Colonic mucosa (tissue), 4 donors: ENCODE measurements at places on chromosomes 4 and X.

DNA sequence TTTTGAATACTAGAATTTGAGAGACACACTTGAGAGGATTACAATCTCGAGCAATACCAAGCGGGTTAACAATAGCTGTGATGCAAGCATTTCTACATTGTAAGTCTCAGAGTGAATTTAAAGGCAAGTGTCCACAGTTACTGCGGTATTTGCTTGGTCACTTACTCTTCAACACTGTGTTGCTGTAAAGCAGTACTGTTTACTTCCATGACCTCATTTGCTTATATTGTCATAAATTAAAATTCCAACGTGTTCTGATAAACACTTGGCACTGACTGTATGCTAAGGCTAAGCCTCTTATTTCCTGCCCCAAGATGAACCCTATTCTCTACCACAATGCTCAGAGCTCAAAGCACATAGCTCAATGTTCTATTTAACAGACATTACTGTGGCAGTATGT, 11.1 kb downstream of the EXOC1L start:
- DNase-seq: no peak

- DNase-seq: peak; percentile 85
Measured at GRCh38 chr4:69823481-69824186, 36.3 kb downstream of the SULT1E1 start.

DNA sequence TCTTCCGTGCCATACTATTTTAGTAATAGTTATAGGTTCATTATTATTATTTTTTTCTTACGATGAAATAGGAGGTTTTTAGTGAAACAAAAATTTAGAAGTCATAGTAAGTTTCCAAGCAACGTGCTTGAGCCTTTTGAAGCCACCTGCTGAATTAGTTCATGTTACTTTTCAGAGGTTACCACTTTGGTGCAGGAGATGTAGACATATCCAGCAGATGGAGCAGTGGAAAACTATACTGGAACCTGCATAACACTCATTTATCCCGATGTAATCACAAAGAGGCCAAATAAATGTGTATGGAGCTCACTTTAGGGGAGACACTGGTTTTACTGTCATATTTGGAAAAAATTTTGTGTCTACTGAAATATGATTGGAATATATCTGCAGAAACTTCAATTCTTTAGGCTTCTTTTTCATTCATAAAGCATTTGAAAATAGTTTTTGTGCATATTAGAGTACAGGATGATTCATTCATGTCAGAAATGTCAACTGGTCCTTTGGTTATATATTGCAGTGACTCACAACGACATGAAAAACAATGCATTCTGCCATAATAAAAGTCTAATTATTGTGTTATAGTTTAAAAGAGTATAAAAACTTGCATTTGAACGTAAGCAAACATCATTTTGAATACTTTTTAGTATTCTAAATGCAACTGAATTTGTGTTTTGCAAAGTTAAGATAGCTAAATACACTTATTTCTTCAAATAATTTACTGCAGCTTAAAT, 2182.9 kb upstream of the TENM3 start:
- no peak for DNase-seq

GRCh38 chr4:34619531-34620162, 1624.7 kb downstream of the ARAP2 start:
- DNase-seq: no peak

DNA sequence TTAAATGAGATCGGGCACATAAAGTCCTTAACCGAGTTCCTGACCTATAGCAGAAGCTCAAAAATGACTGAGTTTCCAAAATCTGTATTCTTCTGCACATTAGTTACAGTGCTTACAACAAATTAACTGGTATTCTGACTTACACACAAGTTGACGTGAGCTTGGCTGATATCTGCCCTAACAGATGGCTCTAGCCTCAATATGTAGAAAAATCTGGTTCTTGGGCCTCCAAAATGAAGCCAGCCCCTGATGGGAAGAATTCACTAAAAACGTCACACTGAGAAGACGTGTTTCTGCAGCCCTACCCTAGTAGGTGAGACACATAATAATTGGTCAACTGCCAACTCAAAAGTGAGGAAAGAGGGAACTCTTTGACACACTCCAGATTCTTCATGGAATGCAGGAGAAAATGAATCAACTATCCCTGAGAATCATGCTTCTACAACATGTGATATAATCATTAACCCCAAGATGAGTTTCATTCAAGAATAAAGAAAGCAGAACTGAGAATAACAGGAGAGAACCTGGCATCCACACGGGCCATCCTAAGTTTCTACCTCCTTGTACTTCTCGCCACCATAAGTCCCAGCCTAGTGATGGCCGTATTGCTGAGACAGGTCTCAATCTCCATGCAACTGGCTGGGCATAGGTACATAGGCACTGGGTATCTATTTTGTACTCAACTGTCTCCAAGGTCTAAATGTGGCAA, 8.2 kb downstream of the STX18 start:
- DNase-seq: no peak

- DNase-seq: no peak
Measured at GRCh38 chr4:103484521-103484920, 235.3 kb downstream of the TACR3 start.

- DNase-seq: no peak
Measured at GRCh38 chr4:77147079-77147782, 9.8 kb upstream of the CCNG2 start.

GRCh38 chr4:181528570-181529184, 714.5 kb upstream of the TENM3 start:
- DNase-seq: peak; percentile 81

DNA sequence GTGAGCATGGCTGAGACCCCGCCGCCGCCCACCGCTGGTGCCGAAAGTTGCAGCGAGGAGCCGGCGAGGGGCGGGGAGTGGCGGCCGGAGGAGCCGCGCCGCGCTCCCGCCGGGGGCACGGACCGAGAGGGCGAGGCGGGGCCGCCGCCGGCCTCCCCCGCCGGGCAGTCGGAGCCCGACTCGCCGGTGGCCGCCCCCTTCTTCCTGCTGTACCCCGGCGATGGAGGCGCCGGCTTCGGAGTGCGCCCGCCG, 16.5 kb downstream of the UTP3 start:
- DNase-seq: no peak

DNA sequence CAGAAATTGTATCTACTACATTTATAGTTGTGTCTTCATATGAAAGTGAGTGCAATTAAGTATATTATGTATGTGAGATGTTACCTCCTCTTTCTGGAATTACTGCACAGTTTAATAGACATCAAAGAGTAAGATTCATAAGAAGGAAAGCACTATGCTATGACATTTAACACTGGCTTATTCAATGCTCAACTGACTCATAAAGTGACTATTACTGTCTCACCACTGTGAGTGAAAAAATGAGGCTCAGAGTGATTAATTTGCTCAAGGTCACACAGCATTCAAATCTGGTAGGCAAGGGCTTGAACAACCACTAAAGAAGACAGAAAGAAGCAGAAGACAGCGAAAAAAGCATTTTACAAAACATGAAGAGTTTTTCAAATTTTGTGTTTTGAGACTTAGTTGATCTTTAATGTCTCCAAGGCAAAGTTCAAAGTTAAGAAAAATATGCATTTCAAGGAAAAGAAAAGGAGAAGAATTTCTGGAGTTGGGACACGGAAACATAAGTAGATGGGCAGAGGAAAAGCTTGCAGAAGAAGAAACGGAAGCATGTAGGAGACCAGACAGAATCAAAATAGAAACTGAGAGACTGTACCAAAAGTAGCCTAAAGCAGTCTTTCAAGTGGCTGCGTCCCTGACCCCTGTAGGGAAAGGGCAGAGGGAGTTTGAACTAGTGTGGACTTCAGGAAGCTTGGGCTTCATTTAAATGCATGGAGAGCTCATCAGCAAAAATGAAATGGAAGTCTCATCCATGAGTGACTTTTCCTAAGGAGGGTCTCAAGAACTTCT, 66.3 kb downstream of the KCNIP4 start:
- DNase-seq: no peak

- no peak for DNase-seq
Measured at GRCh38 chr4:14222377-14223029, 595.0 kb upstream of the BOD1L1 start.

GRCh38 chr4:122508083-122508482, 51.6 kb upstream of the IL2 start:
- DNase-seq: no peak

- DNase-seq: peak; percentile 23
Measured at GRCh38 chr4:55758570-55758969, 61.0 kb upstream of the EXOC1L start.

GRCh38 chrX:132017431-132018185, 5.5 kb upstream of the STK26 start:
- DNase-seq: no peak

GRCh38 chrX:150155436-150156035, 207.6 kb upstream of the MAMLD1 start:
- DNase-seq: peak; percentile 28

DNA sequence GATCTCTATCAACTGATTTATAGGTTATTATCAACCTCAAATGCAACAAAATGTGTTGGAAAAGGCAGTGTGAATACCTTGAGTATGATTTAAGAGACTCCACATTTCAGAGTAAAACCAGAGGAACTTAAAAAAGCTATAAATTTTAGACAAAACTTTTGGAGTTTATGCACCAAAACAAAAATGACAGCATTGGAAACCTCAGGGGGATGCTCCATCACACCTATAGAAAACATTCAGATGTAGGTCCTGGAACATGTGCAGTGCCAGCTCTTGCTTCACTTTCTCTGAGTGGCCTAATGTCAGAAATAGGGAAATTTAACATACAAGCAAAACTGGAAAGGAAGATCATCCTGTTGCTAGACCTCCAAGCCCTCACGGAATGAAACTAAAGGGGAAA, 5.8 kb upstream of the VEGFC start:
- no peak for DNase-seq

DNA sequence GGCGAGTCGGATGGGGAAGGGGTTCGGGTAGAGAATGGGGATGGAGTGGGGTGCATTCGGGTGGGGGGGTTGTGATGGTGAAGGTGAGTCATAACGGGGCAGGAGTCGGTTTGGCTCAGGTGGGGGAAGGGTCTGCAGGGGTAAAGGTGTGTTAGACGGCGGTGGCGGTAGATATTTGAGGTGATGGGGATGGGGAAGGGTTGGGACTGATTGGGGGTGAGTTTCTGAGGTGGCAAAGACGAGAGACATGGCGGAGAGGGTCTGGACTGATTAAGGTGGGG, 738 bp downstream of the SYP start:
- DNase-seq: no peak

DNA sequence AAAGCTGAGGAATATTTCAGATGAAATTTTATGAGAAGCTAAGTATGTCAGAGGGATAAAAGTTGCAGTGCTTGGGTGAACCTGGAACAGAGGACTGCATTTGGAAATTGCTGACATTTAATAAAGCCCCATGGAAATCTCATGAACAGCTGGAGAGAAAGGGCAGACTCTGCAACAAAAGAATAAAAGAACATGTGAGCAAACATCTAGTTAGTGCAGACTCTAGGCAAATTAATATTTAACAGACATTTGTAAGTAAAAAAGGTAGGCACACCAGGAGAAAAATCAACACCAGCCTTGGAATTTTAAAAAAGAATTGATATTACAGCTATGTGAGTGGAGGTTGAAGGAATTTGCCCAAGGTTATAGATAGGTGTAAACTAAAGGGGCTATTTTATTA, 114.6 kb upstream of the PUDP start:
- DNase-seq: no peak

DNA sequence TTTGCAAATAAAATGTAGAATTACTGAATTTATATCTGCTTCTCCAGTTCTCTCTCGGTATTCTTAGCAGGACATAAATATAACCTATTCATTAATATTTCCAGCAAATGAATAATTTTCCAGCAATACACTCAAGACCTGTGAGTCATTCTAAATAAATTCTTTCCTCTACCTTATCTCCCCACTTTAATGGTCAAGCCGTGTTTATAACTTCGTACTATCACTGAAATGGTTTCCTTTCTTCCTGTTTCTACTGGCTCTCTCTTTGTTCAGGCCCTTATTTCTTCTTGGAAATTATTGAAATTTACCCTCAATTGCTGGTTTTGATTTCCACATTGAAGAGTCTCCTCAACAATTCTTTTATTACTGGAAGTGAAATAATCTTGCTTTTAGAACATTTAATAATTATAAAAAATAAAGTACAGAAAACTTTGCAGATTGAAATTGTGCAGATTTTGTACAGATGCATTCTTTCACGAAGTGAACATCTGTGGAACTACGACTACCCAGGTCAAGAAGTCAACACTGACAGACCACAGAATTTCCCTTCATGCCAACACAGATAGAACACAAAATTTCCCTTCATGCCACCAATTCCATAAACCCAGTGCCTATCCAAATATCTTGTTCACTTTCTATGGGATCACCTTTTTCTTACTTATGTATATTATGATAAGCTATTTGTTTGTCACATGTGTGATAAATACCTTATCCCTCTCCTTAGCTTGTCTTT, 205.7 kb downstream of the FAT4 start:
- no peak for DNase-seq

DNA sequence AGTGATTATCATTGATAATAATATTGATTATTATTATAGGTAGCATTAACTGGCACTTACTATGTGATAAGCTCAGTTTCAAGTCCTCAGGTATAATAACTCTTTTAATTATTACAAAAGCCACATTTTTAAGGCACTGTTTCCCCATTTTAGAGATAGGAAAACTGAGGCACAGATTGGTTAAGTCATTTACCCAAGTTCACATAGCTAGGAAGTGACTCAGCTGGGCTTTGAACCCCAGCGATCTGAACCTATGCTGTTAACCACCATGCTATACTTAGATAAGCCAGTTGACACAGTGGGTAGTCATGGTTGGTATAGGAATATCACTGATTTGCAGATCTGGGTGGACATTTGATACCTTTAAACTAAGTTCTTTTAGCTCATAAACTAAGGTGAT, 110.4 kb downstream of the FRAS1 start:
- no peak for DNase-seq

- no peak for DNase-seq
Measured at GRCh38 chr4:24978291-24979075, 52.3 kb downstream of the LGI2 start.

GRCh38 chr4:53545273-53545672, 46.0 kb downstream of the LNX1 start:
- no peak for DNase-seq

- no peak for DNase-seq
Measured at GRCh38 chrX:99939883-99940232, 470.2 kb downstream of the PCDH19 start.

- DNase-seq: no peak
Measured at GRCh38 chr4:102791318-102791835, 30.6 kb upstream of the MANBA start.

GRCh38 chrX:23840674-23841073, 57.7 kb downstream of the SAT1 start:
- peak; percentile 48 for DNase-seq

DNA sequence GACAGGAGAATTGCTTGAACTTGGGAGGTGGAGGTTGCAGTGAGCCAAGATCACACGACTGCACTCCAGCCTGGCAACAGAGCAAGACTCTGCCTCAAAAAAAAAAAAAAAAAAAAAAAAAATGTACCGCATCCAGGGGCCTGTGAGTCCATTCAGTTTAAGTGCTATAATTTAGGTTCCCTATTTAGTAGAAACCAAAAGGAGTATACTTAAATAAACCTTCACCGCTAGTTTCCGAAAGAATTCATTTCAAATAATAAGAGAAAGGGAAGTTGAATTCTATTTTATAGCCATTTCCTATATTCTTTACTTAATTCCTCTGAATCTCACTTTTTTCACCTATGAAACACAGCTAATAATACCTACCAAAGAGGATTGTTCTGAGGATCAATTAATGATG, 20.8 kb upstream of the LRBA start:
- no peak for DNase-seq

GRCh38 chr4:6953751-6954380, 44.2 kb downstream of the TBC1D14 start:
- peak; percentile 93 for DNase-seq
